ENCODE measurements at places on chromosomes 4 and X.

GRCh38 chr4:19346636-19347035, 905.1 kb upstream of the SLIT2 start:
- DNase-seq = no peak

- DNase-seq = no peak
These were observed 105.0 kb downstream of the ARSJ start for GRCh38 chr4:113874480-113874879.

DNA sequence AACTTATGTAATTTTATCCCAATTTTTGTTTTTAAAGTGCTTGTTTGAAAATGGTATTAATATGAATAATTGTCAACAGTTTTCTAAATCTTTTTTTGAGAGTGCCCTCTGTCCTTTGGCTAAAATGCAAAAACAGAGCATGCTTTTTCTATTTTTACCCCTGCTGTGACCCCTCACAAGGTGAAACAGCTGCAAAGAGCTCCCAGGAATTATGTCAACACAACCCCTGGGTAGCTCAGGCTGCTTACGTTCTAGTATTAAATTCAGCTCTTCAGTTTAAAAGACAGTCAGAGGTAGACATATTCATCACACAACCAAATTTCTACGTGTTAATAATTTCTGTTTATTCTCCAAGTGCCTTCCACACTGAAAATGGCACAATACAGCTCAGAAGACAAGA, 367.5 kb downstream of the PRDM5 start:
- DNase-seq = no peak

- no peak for DNase-seq
These were observed 88.0 kb upstream of the TLR2 start for GRCh38 chr4:153595894-153596601.

GRCh38 chr4:182143822-182144625, 99.2 kb upstream of the TENM3 start:
- no peak for DNase-seq

DNA sequence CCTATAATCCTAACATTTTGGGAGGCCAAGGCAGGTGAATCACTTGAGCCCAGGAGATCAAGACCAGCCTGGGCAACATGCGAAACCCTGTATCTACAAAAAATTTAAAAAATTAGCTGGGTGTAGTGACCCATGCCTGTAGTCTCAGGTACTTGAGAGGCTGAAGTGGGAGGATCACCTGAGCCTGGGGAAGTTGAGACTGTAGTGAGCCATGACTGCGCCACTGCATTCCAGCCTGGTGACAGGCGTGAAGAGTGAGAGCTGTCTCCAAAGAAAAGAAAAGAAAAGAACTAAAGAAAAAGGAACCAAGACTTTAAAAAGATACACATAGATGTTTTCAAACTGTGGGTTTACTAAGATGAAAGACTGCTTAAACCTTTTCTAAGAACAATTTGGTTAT, 129.0 kb downstream of the SPCS3 start:
- no peak for DNase-seq

- no peak for DNase-seq
These were observed 2.9 kb downstream of the GDI1 start for GRCh38 chrX:154439841-154440240.

- no peak for DNase-seq
These were observed 30.0 kb upstream of the GALNT7 start for GRCh38 chr4:173138624-173139023.

- no peak for DNase-seq
These were observed 3.2 kb downstream of the SEPSECS start for GRCh38 chr4:25157081-25157480.

DNA sequence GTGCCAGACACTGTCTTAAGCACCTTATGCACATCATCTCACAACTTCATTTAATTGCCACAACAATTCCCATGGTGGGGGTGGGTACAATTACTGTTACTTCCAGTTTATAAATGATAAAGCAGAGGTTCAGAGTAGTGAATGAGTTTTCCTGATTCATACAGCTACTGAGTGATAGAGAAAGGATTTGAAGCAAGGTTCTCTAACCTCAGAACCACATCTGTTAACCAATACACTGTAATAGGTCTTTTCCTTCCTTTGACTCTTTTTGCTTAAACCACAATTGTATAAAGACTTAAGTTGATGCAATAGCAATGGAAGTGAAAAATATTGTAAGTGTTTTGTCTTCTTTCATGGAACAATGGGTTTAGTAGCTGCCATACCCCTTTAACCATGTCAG, 43.5 kb upstream of the PAK3 start:
- no peak for DNase-seq

DNA sequence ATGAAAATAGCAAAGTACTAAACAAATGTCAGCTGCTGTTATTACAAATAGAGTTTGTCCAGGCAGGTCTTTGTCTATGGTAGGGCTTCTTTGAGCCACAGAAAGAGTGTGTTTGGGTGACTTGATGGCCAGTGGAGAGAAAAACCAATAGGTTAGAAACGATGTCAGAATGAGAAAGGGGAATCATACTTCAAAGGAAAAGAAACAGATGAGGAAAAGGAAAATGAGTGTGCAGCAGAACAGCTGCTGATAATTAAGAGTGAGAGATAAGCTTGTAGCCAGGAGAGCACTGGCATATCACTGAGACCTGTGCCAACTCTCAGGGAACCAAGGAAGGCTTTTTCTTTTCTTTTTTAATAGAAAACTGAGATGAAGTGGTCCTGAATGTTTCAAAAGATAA, 257.2 kb downstream of the ARHGAP24 start:
- DNase-seq = no peak

DNA sequence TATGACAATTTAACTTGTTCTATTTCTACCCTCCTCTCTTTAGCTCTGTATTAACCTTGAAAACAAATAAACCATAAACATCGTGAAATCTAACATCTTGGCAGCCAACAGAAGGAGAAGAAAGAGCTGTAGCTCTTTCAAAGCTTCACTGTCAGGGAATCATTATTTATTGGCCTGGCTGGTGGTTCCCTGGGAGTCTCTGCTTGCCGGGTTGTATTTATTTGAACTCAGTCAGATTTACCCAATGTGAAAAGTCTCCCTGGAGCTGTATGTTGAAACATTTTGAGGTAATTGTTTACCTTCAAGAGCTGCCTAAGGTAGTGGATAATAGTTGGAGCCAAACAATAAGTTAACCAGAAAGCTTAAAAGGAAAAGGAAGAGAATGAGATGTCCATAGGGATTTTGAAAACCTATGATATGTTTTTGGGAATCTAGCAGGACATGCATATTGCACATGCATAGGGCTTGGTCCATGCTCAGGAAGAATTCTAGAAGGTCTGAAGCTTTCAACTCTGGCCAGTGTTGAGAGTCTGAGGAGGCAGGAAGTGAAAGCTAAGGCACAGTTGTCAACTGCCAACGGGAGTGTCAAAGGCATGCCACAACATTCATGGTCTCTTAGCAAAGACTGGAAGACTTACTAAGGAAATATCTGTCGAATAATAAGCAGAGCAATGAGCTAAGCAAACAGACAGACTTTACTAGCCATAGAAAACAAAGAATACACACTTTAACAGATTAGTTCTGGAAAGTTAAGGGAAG, 621.6 kb downstream of the PCDH7 start:
- DNase-seq = no peak

GRCh38 chrX:19860571-19860970, 26.8 kb downstream of the SH3KBP1 start:
- DNase-seq = no peak

DNA sequence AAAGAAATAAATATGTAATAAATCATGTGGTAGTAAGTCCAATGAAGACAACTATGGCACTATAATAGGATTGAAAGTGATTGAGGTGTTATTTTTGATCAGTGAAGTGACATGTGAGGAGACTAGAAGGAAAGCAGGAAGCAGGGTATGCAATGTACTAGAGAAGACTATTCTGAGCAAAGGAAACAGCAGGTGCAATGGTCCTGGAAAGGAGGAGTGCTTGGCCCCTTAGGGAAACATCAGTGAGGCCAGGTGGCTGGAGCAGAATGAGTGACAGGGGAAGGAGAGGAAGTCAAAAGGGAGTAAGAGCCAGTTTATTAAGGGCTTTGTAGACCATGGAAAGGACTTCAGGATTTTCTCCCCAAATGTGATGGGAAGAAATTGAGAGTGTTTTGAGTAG, 207.6 kb upstream of the HCCS start:
- DNase-seq = no peak

- no peak for DNase-seq
These were observed 10.4 kb downstream of the SH3RF1 start for GRCh38 chr4:169260217-169260866.

DNA sequence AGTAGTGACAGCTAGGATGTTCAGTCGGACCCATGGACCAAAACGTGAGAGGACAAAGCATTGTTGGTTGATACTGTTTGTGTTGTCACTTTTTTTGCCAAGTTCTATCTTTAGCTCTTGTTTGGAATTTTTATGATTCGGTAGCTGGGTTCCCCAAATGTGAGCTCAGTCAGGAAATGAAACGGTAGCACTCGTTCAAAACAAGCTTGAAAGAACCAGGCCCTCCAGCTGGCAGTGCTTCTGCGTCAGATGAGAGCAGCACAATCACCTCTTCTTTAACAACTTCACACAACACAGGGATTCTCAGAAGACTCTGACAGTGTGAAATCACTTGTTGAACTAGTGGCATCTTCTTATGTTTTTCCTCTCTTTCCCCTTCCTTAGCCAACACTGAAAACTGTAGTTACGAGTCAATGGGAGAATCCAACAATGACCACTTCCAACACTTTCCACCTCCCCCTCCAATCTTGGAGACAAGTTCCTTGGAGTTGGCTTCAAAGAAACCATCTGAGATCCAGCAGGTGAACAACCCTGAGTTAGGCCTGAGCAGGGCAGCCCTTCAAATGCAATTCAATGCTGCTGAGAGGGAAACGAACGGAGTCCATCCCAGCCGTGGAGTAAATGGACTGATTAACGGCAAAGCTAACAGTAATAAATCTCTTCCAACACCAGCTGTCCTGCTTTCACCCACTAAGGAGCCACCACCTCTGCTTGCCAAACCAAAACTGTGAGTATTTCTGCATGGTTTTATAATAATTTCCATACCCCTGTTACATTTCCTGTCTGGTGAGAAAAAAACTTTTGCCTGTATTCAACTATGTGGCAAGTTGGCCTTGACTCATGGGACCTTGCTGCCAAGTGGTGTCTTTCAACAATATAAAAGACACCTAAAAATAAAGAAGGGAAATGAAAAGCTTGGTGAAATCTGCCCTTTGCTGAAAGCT, 214.6 kb downstream of the PALLD start:
- no peak for DNase-seq

DNA sequence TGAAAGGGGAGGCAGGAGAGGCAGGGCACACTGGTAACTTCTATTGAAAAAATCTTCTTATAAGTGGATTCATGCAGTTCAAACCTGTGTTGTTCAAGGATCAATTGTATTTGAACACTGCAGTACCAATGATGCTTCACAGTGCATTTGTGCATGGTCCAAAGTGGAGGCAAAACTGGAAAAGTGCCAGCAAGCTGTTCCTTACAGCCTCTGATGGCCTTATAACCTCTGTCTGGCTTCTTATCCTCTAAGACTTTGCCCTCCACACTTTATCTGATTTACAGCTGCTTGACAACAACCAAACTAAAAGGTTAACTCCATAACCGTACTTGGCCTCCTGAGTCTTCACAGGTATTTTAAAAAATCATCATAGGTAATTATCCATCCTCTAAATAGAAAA, 40.4 kb downstream of the MAGEB17 start:
- no peak for DNase-seq

DNA sequence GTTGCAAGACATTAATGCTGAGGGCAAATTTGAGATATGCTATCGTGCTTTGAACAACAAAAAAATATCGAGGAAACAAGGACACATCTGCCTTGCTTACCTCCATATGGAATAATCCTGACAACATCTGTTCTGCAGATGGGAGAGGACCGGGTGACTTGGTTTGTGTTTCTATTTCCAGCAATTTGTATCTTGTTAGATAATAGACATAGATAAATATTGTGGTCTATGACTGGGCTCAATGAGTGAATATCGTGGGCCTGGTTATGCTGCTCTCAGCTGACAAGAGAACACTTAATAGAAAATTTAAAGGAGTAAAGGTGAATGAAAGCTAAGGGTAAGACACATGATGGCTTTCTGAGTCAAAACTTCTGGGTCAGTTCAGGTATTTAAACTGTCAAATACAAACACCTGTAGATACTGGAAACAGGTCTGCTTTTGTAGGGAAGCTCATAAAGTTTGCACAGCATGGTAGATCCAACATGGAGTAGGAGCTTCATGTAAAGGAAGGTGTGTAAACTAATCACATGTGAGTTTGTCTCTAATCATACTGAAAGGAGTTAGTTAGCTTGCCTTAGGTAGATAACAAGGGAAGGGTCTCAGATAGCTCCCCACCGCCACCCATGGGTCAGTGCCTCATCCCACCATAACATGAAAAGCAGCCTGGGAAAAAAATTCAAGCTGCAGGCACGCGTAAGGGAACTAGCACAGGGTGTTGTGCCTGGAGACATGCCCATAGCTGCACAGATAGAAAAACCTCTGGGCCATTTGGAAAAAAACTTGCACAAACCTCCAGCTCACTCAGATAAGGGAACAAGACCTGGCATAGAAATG, 904.1 kb upstream of the EPHA5 start:
- no peak for DNase-seq

GRCh38 chrX:17036171-17036961, 89.9 kb downstream of the REPS2 start:
- DNase-seq = no peak

DNA sequence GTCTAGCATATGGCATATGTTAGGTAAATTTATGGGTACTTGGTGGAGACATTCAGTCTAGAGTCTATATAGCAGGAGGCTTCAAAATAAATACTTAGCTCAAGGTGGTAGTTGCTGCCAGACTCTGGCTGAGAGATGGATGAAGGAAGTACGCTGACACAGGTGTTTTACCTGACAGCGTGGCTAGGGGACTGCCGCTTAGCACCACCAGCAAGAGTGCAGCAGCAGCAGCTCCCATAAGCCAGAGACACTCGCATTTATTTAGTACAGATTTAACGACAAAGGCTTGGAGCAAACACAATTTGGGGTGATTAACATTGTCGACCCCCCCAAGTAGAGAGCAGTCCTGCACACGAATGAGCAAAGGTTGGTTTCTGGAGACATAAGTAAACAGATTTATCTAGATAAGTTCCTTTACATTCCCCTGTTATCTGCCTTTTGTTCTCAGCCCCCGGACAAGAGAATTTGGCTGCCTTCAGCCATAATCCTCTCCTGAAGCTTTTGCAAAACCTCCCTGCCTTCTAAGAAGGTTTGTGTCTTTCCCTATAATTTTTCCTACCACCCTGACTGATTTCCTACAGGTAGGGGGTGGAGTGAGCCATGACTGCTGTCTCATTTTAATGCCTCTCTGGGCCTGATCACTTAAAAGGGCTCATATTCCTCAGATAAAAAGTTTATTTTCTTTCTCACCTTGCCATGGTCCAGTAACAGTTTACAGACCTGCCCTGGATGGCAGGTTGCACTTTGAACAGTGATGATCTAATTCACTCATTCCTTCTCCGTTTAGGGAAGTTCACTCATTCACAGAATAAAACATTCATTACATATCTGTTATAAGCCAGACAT, 64.6 kb downstream of the RHOH start:
- DNase-seq = no peak

DNA sequence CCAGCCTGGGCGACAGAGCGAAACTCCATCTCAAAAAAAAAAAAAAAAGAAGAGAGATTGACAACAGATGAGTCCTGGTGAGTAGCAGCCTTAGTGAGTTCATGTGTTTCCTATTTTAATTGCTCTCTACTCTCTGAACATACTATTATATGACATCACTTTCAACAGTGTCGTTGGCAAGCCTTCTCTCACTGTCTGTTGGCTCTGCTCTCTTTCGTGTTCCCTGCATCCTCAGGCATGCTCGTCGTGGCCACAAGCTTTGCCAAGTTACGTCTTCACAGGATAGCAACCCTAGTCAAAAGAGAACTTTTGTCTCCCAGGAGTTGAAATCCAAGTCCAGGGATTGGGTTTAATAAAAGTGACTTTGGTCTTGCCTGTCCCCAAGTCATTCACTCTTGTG, 117.1 kb upstream of the EGFL6 start:
- DNase-seq = no peak

- no peak for DNase-seq
These were observed 176.7 kb downstream of the SHROOM3 start for GRCh38 chr4:76611616-76612207.
